ENCODE measurements at places on chromosomes 1 and 21.
A peak's percentile ranks its signal among the peaks of the same experiment; 100 is the strongest.

DNA sequence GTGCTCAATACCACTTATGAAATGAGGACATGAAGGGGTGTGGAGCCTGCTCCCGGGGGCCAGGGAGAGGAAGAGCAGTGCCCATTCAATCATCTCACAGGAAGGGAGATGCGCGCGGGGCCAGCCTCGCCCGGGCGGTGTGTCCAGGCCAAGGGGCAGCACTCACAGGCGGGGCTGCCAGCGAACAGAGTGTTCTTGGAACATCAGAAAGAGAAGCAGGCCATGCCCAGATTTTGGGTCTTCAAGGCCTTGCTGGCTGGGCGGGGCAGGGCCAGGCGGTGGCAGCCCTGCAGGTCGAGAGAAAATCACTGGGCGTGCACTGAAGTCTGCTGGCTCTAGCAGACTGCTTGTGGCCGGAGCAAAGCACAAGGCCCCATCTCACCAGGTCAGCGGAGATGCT, 168.6 kb downstream of the PRDM16 start:
- no peak for DNase-seq

- DNase-seq: no peak
Measured at GRCh38 chr21:36934864-36935420, 31.5 kb downstream of the HLCS start.

DNA sequence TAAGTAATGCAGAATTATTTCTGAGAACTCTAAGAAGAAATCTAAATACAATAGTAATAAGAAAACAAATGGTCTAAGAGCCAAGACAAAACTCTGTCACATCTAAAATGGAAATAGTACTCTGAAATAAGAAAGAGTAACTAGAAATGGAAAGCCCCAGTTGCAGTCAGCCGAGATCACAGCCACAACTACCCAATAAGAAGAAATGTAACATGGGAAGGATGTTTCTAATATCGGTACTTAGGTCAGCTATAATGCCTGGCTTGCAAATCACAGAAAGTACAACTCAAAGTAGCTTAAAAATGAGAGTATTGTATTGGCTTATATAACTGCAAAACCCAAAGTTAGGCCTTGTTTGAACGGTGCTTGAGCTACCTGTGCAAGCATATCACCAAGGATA, 58.6 kb upstream of the USP25 start:
- DNase-seq: no peak

DNA sequence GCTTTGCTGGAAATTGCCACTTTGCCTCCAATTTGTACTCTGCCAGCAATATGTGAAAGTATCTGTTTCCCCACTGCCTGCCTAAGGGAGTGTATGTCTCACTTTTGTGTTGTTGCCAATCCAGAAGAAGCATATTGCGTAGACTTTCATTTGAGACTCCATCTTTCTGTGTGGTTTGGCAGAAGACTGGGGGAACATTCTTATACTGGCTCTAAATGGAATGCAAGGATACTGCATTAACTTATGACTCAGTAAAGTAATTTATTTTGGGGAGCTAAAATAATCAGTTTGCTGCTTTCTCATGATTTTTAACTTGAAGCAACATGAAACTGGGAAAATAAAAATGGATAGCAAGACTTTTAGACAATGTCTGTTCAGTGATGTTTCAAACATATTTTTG, 107.7 kb upstream of the TMPRSS2 start:
- DNase-seq: no peak

DNA sequence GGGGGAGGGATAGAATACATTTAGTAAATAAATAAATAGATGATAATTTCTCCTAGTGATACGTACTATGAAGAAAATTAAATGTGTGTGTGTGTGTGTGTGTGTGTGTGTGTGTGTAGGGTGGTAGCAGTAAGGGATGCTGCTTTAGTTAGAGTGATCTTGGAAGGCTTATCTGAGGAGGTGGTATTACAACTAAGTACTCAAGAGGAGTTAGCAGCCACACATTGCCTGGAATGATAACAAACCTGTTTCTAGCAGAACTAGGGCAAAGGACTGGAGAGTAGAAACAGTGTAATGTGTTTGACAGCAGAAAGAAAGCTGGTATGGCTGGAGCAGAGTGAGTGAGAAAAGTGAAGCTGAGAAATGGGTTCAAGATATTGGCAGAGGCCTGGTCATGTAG, 58.3 kb upstream of the FASLG start:
- DNase-seq: no peak

DNA sequence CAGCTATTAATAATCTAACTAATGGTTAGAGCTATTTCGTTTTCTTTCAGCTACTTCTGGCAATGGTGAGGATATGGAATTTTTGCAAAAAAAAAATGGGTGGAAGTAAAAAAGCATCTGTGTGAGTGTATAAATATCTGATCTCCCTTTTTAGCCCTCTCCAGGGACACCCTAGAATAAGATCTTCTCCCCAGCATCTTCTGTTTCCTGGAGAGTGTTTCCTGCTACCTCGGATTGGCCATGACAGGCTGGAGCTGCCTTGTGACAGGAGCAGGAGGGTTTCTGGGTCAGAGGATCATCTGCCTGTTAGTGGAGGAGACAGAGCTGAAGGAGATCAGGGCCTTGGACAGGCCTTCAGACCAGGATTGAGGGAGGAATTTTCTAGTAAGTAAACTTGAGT, 23.8 kb downstream of the HSD3B2 start:
- DNase-seq: no peak

DNA sequence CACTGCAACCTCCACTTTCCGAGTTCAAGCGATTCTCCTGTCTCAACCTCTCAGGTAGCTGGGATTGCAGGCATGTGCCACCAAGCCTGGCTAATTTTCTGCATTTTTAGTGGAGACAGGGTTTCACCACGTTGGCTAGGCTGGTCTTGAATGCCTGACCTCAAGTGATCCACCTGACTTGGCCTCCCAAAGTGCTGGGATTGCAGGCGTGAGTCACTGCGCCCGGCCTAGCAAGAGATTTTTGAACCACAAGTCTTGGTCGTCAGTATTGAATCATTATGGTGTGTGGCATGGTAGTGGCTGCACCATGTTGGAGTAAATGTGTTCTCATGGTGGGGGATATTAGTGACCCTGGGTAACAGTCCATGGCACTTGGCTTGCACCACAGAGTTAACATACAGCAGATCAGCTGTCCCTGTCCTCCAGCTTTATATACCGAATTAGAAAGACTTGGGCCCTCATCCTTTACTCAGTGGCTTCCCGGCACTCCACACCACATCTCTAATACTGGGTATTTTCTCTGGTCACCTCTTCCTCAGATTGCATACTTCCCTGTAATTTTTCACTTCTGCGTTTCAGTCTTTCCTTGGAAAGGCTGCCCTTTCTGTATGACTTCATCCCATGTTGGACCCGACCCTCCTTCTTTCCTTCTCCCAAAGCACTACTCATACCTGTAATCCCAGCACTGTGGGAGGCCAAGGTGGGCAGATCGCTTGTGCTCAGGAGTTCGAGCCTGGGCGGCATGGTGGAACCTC, 25.1 kb downstream of the AK4 start:
- no peak for DNase-seq

- DNase-seq: peak; percentile 43
Measured at GRCh38 chr1:93446837-93447451, 974 bp upstream of the FNBP1L start.

DNA sequence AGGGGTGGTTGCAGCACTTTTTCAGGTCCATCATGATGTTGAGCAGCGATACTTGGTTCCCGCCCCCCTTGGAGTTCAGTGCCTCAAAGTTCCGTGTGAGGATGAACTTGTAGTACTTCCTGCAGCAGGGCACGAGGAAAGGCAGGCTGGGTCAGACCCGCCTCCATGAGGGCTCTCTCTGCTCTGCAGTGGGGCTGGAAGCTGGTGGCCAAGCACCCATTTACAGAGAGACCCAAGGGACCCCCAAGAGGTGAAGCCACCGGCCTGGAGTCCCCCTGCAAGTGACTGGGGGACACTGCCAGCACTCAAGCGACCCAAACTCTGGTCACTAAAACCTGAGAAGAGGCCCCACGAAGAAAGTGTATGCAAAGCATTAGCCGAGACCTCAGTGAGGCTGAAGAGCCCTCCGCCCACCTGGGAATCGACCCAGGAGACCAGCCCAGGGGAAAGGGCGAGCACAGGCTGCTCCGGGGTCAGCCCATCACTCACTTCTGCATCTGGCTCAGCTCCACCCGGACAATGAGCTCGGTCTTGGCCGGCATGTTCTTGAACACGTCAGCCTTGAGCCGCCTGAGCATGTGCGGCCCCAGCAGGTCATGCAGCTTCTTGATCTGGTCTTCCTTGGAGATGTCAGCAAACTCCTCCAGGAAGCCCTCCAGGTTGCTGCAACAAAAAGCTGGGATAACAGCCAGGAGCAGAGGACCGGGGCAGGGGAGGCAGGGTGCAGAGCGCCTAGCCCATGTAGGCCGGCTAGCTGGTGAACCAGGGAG, 45.2 kb downstream of the CHD5 start:
- no peak for DNase-seq

DNA sequence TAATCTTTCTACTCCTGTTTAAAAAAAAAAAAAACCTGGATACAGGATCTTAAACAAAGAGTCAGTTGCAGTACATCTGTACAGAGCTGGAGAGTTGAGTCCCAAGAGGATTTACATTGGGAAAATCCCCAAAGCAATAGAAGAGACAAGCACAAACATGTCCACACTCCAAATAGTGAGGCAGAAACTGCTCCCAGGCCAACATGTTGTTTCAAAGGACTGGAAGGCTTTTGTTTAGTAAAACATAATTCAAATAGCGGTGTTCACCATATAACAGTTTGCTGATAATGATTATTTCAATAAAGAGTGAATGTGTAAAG, 425.4 kb downstream of the ADGRL2 start:
- DNase-seq: no peak

DNA sequence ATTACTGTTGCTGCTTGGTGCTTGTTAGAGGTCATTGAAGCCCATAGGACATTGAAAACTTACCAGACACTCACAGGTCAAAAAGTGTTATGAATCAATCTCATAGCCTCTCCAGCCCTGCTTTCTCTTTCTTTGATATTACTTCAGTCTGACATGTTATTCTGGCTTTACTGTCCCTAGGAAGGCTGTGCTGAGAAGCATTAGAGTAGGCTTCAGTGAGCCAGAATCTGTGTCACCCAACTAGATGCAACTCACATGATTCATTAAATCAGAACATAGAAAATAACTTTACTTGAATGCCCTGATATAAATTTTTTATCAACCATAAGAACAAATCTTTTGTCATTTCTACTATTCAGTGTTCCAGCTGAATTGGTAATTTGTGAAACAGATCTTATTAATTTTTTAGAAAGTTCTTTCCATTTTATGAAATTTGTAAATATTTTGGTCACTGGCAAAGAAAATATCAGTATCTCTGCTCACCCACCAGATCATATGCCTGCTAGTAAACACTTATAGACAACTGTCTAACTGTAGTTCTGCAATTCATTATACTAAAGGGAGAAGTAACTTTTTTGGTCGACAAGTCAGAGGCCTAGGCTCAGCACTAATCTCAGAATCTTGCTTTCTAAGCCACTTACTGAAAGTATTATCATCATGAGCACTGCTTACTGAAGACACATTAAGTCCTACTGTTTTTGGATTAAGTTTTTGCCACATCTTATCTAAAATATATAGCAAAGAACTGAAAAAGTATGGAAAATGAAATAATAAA, 48.2 kb downstream of the RPAP2 start:
- no peak for DNase-seq

DNA sequence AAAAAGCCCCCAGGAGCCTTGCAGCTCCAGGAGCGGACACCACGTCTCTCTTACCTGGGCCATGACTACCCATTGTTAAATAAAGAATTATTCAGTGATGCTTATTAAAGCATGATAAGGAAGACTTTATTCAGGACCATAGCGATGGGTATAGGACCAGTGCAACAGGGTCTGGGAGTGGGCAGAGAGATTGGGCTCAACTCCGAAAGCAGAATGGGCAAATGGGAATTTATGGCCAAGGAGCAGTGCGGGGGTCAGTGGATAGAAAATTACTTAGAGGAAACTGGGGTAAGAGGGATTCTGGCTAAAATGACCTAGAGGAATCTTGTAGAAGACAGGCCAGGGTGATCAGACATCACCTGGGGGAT, 580 bp upstream of the ATP5PO start:
- no peak for DNase-seq

DNA sequence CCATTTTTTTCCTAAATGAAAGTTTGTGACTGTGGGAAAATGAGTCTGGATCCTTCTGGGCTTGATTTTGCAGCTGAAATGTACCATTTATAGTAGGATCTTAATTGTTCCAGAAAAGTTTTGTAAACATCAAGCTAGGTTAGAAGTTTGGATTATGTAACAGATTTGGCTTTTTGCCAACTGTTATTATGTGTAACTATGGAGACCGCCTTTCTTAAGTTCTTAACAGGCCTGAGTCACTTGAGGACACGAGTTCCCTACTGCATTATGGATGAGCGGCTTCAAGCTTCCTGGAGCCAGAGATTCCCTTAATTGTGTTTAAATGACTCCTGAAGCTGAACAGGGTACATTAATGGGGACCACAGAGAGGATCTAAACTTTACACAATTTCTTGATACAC, 22.2 kb downstream of the SLC25A33 start:
- peak; percentile 28 for DNase-seq

GRCh38 chr21:16594191-16594590, 864.4 kb downstream of the USP25 start:
- no peak for DNase-seq

GRCh38 chr1:246772686-246773085, 48.5 kb downstream of the SCCPDH start:
- no peak for DNase-seq

Measured in NCI-H2081 (cell line).